ENCODE measurements at places on chromosomes 16 and 17. TPM values are rescaled to one million over a fixed set of nuclear protein-coding genes. Genes with fewer than 3 reads are reported as not detected.

Gene TBC1D3E
- not detected for total RNA-seq

Gene USP31
- 17.7 TPM for total RNA-seq

Gene KRTAP4-3
- not detected for total RNA-seq

Gene COPS3
- total RNA-seq, result 64.7 TPM

Gene TOX3
- total RNA-seq, result not detected

Gene MAF
- total RNA-seq, result 0.19 TPM

Gene GAST
- not detected for total RNA-seq

Gene CALB2
- total RNA-seq, result not detected

Gene STAT5B
- 30.3 TPM for total RNA-seq

Gene TMEM238L
- total RNA-seq, result not detected

Gene PIMREG
- 20.2 TPM for total RNA-seq
